NCI-H524 (cell line): ENCODE measurements at places on chromosomes 7 and 10.

- DNase-seq, result no peak
Measured at GRCh38 chr10:35608328-35608672, 3.2 kb downstream of the GJD4 start.

DNA sequence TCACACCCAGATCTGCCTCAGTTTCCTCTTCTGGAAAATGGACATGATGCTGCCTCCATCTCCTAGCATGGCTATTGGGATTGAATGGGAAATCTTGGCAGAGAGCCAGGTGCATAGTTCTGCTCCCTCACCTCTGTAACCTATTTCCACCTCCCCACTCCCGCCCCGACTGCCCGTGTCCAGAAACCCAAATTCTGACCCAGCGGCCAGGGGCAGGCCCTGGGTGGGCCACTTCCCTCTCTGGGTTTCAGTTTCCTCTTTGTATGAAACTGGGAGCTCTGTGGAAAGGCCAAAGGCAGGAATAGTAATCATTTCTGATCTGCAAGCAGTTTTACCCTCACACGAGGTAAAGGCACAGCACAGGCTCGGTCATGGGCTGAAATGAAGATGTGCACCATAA lies 74.1 kb upstream of the DUSP5 start:
- DNase-seq, result no peak

DNA sequence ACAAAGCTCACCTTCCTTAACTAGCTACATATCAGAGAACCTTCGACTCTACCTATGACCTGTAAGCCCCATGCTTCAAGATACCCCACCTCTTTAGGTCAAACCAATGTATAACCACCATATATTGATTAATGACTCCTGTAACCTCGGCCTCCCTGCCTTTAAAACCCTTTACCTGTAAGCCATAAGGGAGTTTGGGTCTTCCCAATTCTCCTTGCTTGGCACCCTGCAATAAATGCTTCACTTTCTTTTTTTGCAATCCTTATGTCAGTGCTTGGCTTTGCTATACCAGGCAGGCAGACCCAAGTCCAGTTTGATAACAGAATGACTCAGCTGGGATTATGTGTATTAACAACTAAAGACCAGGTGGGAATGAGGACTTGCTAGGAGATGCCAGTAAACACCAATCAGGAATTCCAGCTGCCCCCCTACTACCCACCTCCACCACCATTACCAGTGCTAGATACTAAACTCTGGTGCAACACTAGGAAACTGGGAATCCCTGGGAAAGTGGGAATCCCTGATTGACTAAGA lies 22.0 kb upstream of the SLC35G1 start:
- peak; percentile 45 for DNase-seq

DNA sequence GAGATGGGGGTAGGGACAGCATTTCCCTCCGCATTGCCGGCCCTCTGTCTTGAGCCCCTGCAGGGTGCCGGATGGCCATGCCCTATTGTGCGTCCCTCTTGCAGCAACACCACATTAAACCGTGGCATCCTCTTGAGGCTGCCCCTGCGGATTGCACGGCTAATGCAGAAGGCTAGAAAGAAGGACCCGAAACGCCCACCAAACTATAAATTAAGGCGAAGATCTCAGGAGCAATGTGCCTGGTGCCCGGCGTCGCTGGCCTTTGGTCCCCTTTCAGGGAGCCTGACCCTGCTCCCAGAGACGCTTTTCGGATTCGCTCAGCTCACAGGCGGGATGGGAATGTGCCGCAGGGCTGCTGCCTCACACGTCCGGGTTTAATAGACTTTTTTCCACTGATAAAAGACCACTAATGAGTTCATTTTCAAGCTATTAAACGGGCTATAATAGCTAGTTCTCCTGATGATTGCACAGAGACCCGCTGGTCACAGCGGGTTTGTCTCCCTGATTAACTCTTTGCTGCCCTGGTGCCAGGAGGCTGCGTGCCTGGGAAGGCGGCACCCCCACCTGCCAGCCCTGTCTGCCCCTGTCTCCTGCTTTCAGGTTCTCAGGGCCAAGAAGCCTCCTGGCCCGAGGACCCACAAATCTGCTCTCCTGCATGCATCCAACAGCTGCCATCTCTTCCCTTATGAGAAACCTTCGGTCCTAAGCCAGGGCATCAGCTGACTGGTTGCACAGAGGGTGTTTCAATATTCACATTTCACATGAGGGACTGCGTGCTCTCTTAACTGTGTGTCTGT lies 128.3 kb downstream of the ADARB2 start:
- no peak for DNase-seq

GRCh38 chr7:74527842-74528241 lies 74.1 kb downstream of the GTF2IRD1 start:
- no peak for DNase-seq

- DNase-seq, result no peak
Measured at GRCh38 chr10:47136866-47137265, 163.1 kb upstream of the GDF10 start.

GRCh38 chr10:80322711-80323110 lies 33.3 kb upstream of the MAT1A start:
- DNase-seq, result no peak

DNA sequence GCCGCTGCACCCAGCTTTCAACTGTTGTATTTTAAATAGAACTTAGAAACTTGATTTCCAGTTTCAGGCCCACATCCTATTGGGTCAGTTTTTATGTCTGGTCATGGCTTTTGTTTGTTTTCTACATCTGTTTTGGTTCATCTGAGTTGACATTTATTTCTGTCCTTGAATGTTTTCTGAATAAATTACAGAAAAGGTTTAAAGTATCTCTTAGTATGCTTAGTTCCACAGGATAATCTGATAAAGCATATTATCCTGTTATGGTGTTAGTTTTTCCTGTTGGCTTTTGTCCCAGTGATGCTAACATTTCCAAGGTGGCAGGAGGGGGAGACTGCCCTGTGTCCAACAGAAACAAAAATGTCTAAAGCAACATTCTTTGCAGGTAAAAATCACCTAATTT lies 733.2 kb downstream of the INHBA start:
- DNase-seq, result no peak

- DNase-seq, result no peak
Measured at GRCh38 chr7:29611941-29612544, 48.4 kb downstream of the PRR15 start.

GRCh38 chr10:70880077-70880534 lies 8.3 kb downstream of the PCBD1 start:
- peak; percentile 11 for DNase-seq

GRCh38 chr10:27258838-27259812 lies 18.5 kb upstream of the ACBD5 start:
- DNase-seq, result no peak
